Fibroblast of skin of abdomen (primary cell): ENCODE measurements at places on chromosomes 3 and 15.

DNA sequence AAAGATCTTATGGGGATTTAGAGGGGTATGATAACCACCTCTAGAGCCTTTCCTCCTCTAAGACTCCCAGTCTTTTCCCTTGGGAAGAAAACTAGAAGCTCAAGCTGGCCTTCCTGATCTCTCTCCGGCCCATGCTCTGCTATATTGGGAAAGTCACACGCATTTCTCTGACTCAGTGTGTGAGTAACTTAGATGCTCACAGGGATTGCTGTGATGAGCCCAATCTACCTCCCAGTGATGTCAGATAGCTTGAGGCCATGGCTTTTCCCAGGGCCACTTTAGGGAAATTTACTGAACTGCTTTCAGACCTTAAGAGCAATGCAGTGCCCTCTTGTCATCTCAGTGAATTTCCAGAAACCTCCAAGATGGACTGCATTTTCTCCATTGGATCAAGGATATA, 8.6 kb upstream of the ST8SIA2 start:
- DNase-seq = peak; percentile 39

DNA sequence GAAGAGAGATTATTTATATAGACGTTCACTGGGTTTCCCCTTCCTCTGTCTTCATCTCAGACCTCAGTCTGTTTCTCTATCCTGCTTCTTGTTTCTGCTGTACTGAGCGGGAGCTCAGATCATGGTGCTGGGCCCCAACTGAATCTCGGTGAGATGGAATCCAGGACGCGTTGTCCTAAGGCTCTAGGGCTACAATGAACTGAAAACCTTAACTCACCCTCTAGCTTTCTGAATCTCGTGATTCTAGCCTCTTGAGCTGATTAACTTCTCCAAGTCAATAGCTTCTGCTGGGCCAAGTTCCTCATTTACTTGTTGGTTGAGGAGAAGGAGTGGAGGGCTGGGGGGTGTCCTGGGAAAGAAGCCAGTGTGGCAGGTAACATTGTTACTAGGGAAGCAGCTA, 32.7 kb upstream of the MAP3K13 start:
- DNase-seq = no peak

DNA sequence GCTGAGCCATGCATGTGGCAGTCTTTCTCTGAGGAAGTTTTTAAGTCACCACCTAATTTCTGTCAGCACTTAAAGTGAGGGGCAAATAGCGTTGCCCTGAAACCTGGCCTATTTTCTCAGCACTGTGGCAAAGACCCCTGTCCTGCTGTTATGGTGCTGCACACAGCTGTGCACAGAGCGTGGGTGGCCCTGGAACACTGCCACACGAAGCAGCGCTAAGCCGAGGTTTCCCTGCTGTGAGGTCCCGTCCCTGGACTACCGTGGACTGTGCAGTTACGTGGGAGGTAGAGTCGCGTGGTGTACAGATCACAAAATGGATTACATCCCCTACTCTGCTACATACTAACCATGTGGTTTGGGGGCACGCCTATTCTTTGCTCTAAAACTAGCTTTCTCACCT, 101.6 kb upstream of the NR2E3 start:
- no peak for DNase-seq

DNA sequence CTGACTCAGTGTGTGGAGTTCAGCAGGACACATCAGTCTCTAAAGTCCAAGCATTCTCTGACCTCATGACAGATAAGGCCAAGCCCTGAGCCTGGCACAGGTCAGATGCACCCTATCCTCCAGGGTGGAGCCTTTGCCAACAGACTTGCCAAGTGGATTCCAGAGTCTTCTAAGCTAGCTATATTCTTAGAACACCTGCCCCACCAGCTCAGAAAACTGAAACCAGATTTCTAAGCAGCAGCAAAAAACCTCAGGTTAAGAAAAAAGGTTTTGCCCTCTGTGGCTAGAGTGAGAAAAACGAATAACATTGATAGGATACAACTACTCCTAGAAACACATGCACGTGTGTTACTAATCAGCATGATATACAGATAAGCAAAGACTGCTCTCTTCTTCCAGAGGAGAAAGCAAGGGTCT, 11.6 kb downstream of the RMDN3 start:
- DNase-seq = no peak

DNA sequence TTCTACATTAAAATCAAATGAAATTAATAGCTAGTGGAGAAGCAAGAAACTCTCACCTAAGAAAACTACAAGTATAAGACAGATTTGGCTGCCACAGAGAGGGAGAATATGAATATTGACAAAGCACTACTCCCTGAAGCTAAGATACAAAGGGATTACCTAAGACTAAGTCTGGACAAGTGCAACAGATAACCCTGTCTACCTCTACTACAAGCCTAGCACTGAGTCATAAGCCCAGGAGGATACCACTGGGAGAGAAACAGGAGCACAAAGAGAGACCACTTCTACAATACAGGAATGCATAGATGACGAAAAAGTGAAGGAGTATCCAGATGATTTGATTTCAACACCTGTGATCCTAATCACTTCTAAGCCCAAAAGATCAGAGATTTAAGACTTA, 10.4 kb downstream of the ATP13A4 start:
- DNase-seq = no peak

- no peak for DNase-seq
These were observed 130.4 kb downstream of the FRMD5 start for GRCh38 chr15:44064706-44065105.

DNA sequence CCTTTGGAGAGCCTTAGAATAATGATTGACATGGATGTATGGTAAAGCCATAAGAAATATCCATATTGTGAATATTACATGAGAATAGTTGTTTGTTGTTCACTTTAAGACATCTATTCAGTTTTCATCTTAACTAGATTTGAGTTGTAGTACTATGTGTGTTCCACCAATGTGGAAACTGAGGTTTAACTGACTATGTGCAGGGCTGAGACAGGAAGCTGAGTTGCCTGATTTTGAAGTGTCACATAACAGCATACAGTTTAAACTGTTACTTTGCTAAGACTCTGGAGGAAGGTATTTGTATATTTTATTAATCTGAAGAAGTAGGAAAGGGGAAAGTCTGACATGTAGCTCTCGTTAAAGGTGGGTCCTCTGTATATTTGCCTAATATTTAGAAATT, 2.1 kb downstream of the ECT2 start:
- no peak for DNase-seq

DNA sequence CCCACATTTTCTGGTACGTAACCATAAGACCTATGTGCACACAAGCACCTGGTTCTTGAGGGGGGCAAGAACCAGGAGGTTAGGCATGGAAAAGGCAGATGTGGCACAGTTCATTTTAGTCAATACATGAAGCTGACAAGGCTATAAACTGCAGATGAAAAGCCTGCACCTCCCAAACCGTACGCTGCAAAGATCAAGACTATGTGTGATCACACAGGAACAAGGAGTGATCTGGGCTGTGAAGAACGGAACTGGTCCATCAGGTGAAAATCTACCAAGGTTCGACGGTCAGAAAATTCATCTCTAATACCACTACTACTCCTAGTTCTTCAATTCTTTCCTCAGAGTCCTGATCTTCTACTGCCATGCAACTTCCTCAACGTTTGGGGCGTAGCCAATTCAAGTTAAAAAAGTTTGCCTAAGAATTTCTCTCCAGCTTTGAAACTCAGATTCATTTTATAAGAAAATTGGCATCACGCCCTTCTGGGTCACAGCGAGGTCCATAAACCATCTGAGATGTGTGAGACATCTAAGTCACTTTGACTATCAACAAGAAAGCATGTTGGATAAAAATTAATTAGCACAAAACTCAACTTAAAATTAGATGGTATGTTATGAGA, 41.9 kb downstream of the PLD1 start:
- no peak for DNase-seq

- peak; percentile 34 for DNase-seq
These were observed 23.6 kb upstream of the LRRC34 start for GRCh38 chr3:169836078-169836941.

- DNase-seq = no peak
These were observed 250.5 kb downstream of the FEZF2 start for GRCh38 chr3:62122819-62123218.

GRCh38 chr3:180693656-180694055, 14.4 kb upstream of the CCDC39 start:
- no peak for DNase-seq

- no peak for DNase-seq
These were observed 15.4 kb downstream of the BCL2L10 start for GRCh38 chr15:52097180-52097579.

DNA sequence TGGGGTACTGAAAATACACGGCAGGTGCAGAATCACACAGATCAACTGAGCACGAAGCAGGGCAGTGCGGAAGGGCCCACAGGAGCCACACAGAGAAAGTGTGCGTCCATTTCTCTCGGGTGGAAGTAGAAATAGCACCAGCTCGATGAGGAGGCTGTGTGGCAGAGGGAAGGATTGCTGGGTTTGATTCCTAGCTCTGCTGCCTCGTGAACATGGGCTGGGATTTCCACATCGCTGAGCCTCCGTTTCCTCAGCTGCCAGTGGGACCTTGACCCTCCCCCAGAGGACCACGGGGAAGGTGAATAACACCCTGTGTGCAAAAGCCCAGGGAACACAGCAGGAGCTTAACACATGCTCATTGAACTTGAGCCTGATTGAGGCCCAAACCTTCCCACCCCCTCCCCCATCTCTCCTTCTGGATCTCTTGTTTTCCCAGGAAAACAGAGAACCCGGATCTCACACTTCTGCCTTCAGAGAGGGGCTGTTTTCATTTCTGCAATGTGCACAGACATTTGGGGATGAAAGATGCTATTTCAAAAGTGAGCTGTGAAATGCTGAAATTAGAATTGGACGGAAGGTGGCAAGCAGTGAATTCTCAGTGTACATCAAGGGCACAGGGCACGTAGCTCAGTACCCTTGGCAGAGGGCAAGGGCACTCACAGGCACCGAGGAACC, 38.4 kb downstream of the ABTB1 start:
- DNase-seq = no peak

DNA sequence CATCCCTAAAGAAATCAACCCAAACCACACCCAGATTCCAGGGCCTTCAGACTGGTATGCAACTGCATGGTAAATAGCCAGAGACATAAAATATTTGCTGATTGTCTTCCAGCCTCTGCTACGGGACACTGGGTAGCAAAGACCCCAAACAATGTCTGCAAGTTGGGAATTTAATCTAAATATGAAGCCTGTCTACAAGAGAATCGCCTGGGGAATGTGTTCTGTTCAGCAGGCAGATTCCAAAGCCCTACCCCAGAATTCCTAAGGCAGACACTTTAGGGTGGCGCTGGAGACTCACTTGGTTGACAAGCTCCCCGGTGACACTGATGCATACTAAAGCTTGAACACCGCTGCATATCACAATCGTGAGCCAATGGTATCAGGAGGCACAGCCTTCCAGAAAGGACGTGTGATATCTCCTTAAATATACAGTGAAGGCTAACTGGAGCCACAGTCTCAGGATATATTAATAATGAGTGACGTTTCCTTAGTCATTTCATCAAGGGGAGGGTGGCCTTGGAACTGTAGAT, 684.1 kb downstream of the NTRK3 start:
- DNase-seq = no peak

- DNase-seq = no peak
These were observed 552 bp upstream of the XYLB start for GRCh38 chr3:38345879-38346586.

- no peak for DNase-seq
These were observed 12.8 kb downstream of the MAN2A2 start for GRCh38 chr15:90915808-90916440.

DNA sequence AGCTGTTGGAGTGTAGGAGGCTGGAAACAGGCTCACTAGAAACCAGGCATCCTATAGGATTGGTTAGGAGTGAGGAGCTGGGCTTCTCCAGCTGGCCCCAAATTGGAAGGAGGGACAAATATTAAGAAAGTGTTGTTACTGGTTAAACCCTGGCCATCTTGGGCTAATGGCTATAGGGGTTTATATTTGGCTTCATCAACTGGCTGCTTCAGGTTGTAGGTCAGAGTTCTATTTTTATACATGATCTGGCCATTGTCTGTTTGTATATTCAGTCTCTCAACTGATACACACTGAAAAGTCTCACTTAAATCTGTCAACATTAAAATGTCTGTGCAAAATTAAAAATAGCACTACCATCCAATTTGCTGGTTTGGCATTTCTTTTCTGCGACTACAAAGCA, 70.2 kb upstream of the ARRDC4 start:
- no peak for DNase-seq

GRCh38 chr3:139427283-139428060, 38.0 kb upstream of the COPB2 start:
- peak; percentile 74 for DNase-seq

DNA sequence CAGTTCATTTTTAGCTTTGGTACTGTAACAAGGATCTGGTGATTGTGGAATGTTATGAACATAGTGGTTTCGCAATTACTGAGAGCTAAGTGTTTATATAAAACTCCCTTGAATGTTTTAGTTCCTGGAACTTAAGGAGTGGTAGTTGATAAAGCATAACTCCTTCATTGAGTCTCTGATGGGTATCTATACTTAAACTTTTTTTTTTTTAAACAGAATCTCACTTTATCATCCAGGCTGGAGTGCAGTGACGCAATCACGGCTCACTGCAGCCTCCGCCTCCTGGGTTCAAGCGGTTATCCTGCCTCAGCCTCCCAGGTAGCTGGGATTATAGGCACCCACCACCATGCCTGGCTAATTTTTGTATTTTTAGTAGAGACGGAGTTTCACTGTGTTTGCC, 11.3 kb downstream of the PRKCI start:
- DNase-seq = peak; percentile 75

- DNase-seq = peak; percentile 7
These were observed 430.0 kb downstream of the SHQ1 start for GRCh38 chr3:72418244-72418643.

GRCh38 chr3:54225841-54226528, 103.6 kb downstream of the CACNA2D3 start:
- no peak for DNase-seq

DNA sequence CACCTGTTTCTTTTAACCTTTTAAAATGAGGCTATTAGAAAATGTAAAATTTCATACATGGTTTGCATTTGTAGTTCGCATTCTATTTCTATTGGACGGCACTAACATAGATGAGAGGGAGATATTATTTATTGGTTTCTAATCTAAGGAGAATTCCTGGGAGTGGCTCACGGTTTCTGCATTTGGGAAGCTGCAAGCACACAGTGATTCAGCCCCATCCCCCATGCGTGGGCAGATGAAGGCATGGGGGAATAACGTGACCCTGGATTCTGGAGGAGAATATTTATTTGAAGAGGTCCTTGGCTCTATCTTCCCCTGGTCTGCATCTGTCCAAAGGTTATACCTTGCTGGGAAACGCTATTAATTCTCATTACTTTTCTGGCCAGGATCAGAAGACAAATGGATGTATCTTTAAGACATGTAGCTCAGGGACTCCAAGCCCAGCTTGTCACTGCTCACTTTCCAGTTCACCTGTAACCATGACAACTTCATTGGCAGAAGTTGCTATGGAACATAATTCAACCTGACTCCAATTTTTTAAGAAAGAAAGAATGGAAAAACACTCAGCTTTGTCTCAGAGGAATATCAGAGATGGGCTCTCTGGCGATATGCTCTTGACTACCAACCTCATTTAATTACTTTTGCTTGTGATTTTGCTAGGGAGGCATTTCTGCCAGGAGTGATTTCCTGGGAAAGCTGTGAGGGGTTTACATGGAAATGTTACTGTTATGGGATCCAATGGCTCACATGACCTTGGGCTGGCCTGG, 27.2 kb upstream of the POMGNT2 start:
- no peak for DNase-seq
